ENCODE measurements at places on chromosomes 2 and 18.

DNA sequence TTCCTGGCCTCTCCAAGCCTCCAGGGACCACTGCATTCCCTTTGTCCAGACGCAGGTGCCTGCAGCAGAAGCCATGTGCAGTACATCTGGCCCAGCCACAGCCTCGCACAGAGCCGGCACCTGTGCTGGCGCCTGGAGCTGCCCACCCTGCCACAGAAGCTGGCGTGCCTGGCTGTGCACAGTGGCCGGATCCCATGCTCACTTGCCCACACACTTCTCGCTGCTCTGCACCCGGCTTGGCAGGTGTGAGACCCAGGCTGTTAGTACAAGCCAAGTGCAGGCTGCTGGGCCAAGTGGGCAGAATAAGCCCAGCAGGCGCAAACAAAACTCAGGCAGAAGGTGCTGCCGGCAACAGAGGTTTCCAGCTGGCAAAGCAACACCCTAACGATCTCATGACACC is 124.5 kb upstream of the CCDC150 start:
- no peak for DNase-seq

- peak; percentile 86 for DNase-seq
Measured at GRCh38 chr2:191688934-191689695, 11.2 kb downstream of the NABP1 start.

DNA sequence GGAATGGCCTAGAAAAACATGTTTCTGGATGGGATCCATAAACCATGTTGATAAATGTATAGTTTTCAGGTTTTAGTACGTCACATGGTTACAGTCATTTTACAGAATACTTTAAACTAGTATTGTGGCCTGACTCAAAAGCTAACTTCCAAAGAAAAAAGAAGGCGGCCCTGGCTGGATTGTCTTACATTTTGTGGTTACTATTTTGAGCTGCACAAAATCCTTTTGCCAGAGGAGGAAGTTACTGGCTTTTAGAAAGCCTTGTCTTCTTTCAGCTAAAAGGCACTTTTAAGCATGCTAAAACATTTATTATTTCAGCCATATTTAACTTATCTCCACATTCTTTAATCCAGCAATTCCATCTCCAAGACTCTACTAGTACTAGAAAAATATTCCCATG is 227.9 kb downstream of the CDH2 start:
- DNase-seq, result no peak

DNA sequence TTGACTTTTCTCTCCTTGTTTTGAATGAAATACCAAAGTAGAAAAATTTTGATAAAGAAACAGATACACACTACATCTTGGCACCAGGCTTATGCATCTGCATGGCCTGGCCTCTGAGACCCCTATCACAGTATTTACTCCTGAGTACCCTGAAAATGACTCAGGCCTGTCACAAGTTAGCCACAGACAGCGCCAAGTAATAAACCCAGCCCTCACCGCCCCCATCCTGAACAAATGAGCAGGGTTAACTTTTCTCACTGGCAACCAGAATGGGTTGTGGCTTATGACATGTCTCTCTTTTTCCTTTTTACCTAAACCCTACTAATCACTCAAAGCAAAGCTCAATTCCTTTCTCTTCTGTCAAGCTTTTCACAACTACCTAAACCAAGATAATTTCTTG is 35.3 kb downstream of the SPRED2 start:
- DNase-seq, result no peak

DNA sequence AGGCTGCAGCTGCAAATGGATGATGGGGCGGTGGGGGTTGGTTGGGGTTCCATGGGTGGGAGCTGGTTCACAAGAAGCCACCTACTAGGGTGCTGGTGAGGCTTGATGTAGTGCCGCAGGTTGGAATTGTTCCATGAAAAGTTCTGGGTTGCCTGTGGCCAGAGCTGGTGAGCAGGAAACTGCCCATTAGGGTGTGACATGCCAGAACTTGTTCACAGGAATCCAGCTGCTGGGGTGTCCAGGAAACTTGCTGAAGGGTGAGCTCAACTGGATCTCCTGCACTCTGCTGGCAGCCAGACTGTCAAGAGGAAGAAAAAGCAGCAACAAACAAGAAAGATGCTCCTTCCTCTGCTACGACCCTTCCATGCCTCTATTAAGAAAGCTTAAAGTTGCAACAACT is 48.8 kb downstream of the MAP3K20 start:
- DNase-seq, result peak; percentile 21

- DNase-seq, result peak; percentile 50
Measured at GRCh38 chr2:60961457-60961856, 56.1 kb upstream of the PEX13 start.

- DNase-seq, result no peak
Measured at GRCh38 chr2:191500884-191501560, 176.9 kb upstream of the NABP1 start.

DNA sequence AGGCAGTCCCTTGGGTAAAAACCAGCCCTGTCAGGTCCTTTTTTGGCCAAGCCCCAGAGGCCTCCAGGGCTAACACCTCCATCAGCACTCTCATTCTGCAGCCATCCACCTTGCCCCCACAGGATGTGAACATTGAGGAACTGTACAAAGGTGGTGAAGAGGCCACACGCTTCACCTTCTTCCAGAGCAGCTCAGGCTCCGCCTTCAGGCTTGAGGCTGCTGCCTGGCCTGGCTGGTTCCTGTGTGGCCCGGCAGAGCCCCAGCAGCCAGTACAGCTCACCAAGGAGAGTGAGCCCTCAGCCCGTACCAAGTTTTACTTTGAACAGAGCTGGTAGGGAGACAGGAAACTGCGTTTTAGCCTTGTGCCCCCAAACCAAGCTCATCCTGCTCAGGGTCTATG is 7.3 kb downstream of the IL1F10 start:
- no peak for DNase-seq

- DNase-seq, result no peak
Measured at GRCh38 chr2:119753041-119753929, 6.4 kb upstream of the PTPN4 start.

- DNase-seq, result no peak
Measured at GRCh38 chr2:209946539-209946938, 55.9 kb upstream of the RPE start.

DNA sequence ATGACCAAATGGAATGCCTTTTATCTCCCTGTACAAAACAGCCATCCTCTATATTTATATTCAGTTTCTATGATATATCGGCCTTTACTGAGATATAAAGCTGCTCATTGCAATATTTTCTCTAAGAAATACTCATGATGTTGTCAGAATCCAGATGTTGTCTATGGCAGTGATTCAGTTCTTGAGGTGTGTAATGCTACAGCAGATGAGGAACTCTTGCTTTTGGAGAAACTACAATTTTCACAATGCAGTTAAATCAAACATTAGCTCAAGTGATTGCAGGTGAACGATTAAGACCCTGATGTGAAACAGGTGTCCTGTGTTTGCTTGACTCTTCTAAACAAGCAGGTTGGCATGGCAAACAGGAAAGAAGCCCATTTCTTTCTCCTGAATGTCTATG is 256.2 kb upstream of the CDH20 start:
- DNase-seq, result no peak

GRCh38 chr2:152097801-152098495 is 896 bp downstream of the CACNB4 start:
- no peak for DNase-seq

GRCh38 chr2:34188464-34189303 is 589.6 kb upstream of the FAM98A start:
- DNase-seq, result no peak

- no peak for DNase-seq
Measured at GRCh38 chr2:230891509-230891908, 26.8 kb downstream of the ITM2C start.

DNA sequence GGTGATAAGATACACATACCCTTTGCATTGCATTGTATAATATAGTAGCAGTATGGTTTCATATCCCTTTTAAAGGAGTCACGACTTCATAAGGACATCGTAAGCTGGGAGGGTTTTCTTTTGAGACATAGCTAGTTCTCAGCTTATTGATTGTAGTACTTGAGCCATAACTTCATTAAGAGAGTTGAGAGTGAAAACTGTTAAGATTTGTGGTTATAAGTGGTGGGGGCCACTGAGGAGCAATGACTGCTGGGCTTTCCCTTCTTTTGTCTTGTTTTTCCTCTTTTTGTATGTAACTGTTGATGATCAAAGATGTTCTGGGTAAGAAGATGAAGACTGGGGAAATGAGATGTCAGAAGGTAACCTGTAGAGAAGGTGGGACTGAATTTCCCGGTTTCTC is 11.0 kb downstream of the EIF5B start:
- no peak for DNase-seq

- no peak for DNase-seq
Measured at GRCh38 chr2:121234791-121235190, 50.2 kb downstream of the TFCP2L1 start.

DNA sequence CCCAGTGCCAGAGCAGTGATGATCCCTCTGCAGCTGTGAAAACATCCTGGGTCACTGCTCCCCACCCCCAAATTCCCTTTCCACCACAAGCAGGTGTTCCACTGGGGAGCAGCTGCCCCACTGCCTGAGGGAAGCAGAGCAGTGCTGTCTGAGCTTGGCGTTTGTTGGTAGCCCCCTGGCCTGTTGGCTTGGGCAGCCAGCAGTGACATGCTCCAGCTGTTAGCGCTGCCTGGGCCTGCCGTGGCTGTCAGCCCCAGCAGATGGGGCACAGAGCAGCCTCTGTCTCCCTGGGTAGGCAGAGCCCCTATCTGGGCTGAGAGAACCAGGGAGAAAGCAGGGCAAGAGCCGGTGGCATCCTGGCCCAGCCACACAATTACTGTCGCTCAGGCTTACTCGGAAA is 247.7 kb downstream of the GLI2 start:
- no peak for DNase-seq

Data from GM04503 (cell line).